Left lobe of liver (tissue), 2 donors: ENCODE measurements at places on chromosomes 16 and 17. TPM values are rescaled to one million over a fixed set of nuclear protein-coding genes. Genes with fewer than 3 reads are reported as not detected.

Gene SMTNL2
- not detected for total RNA-seq

Gene TBX4
- total RNA-seq, result not detected

Gene TMEM170A
- 10.5 TPM for total RNA-seq

Gene TMEM114
- not detected for total RNA-seq

Gene SLX4
- total RNA-seq, result 2.8 TPM

Gene INCA1
- total RNA-seq, result 0.88 TPM

GRCh38 chr17:8324132-8324531 lies 14.1 kb downstream of the ARHGEF15 start:
- no peak for DNase-seq

DNA sequence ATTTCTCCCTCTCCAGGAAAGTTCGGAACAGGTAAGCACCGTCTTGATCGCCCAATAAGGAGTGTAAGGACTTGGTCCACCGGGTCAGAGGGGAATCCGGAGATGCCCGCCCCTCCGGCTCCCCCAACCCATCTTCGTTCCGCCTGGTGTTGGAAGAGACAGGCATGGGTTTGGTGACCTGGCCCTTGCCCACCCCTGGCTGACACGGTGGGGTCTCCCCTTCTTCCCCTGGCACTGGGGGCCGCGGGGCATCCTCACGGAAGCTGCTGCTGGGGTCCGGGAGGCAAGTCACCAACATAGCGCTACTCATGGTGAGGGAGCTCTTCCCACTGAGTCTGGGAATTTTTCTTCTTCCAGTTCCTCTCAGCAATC lies 3.2 kb downstream of the AXIN2 start:
- DNase-seq, result no peak

GRCh38 chr17:57312242-57312641 lies 55.9 kb downstream of the MSI2 start:
- no peak for DNase-seq

DNA sequence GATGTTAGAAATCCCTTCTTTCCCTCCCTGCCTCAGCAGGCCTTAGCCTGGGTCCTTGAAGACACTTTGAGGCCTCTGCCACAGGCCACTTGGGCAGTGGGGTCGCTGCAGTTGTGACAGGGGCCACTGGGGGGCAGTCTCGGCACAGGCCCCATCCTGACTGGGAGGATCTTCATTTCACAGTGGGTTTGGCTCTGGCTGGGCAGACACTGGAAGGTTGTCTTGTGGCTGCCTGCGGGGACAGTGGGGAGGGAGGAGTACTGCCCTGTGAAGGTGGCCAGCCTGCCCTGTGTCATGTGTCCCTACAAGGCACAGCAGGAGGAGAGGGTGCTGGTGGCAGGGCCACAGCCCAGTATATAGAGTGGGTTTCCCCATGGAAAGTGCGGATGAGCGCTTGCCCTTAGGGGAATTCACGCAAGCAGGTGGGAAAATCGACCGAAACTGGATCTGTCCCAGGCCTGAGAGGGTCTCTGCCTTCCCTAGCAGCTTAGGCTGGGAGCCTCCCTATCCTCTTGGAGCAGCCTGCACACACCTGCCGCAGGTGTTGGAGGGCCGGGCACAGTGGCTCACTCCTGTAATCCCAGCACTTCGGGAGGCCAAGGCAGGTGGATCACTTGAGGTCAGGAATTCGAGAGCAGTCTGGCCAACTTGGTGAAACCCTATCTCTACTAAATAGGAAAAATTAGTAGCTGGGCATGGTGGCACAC lies 28.8 kb downstream of the GINS2 start:
- DNase-seq, result no peak

DNA sequence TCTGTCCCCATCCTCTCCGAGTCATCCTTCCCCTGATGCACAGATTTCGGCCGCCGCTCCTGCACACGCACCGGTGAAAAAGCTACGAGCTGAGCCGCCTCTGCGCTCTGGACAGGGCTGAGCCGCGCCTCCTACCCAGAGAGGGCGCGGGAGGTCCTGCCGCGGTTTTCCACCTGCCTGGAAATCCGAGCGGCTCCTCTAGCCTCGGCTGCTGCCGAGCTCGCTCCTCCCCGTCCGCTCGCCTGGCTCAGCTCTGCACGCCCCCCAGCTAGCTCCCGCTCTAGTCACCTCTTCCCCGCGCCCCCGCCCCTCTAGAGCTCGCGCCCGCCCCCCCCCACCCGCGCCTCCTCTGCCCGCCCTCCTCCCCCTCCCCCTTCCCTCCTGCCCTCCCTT lies 198 bp upstream of the SHISA9 start:
- no peak for DNase-seq

DNA sequence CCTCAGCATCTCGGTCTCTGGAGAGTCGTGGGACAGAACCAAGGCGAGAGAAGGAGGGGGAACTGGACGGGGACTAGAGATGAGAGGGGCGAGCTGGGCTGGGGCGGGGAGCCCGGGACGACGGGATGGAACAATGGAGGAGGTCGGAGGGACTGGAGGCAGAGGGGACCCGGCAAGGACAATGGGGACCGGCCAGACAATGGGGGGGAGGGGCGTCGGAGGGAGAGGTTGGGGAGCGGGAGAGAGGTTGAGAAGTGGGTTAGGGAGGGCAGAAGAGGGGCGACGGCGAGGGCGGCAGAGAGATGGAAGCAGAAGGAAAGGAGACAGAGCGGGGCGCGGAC lies 719 bp downstream of the NGFR start:
- no peak for DNase-seq

DNA sequence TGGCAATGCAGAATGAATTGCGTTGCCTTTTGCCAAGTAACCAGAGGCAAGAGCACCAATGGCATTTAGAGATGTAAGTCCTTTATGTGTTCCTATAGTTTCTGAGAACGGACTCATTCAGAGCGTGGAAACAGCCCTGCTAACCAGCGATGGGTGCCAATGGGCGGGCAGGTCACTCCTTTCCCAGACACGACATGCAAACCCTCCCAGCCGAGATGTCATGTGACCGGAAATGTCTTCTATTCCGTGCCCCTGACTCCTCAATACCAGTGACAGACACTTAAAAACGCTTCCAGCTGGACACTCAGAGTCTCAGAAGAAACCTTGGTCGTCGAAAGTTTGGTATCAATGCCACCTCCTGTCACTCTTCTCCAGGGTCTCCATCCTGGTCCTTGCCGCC lies 3.2 kb downstream of the FBF1 start:
- no peak for DNase-seq

DNA sequence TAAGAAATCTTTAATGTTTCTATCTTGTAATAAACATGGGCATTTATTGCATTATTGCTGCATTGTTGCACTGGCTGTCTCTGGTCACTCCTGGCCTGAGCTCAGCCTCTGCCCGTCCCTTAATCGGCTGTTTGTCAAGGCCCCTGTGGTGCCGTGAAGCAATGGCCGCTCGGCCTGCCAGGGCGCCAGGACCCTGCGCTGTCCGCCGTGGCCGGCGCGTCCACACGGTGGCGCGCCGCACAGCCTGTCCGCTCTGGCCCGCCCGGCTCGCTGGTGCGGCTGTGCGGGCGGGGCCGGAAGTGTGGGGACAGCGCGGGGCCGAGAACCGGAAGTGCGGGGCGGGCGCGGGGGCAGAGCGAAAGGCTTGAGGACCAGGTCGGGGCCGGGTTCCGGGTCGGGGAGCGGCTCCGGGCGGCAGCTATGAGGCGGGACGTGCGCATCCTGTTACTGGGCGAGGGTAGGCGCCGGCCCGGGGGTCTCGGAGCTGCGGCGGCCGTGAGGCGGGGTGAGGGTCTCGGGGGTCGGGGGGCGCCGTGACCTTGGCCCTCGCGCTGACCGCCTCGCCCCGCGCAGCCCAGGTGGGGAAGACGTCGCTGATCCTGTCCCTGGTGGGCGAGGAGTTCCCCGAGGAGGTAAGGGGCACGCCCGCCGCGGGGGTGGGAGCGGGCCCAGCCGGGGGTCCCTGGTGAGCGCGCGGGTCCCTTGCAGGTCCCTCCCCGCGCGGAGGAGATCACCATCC lies at the start of gene RHOT2:
TSS of gene RHOT2 (plus strand) at position 353 of the 739 bp plus-strand sequence. CDS start at position 421, 68 bp downstream.
- peak; percentile 93 for DNase-seq

- no peak for DNase-seq
Measured at GRCh38 chr17:50087246-50087911, 7.8 kb upstream of the PDK2 start.

- DNase-seq, result no peak
Measured at GRCh38 chr17:40949418-40949817, 12.0 kb upstream of the KRT23 start.

- DNase-seq, result peak; percentile 75
Measured at GRCh38 chr17:1030684-1031532, 34.0 kb downstream of the TIMM22 start.

DNA sequence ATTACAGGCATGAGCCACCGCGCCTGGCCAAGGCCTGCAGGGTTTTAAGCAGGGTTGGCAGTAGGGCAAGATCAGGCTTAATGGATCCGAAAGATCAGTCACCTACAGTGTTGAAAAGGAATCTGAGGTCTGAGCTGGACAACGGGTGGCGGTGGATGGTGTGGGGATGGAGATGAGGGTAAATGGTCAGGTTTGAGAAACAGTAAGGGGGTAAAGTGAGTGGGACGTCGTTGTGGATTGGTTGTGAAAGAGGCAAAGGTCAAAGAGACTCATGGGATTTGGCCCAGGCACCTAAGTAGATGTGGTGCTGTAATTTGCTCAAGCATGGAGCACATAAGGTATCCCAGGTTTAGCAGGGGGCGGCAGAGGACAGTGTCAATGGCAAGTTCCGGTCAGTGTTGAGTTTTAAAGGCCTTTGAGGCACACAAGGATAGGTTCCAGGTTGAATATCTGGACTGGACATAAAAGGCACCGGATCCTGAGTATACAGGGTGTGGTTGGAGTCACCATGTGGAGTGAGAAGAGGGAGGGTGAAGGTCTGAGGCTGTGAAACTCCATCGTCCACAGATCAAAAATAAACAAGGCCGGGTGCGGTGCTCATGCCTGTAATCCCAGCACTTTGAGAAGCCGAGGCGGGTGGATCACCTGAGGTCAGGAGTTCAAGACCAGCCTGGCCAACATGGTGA lies 1.1 kb upstream of the SLC16A5 start:
- DNase-seq, result peak; percentile 63

DNA sequence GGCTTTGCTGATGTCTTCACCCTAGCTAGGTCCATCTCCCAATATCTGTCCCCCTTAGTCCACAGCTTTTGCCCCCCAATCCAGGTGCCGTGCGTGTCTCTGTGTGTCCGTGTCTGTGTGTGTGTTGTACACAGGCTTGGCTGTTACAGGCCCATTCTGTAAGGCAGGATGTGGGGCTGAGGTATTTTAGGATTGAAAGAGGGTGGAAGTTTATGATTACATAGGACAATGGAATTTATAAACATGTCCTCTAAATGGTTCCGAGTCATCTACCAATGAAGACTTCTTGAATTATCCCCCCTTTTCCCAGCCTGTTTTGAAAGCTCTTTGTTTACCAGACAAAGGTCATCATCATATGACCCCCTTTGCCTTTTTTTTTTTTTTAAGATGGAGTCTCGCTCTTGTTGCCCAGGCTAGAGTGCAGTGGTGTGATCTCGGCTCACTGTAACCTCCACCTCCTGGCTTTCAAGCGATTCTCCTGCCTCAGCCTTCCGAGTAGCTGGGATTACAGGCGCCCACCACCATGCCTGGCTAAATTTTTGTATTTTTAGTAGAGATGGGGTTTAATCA lies 21.9 kb downstream of the ACE start:
- DNase-seq, result no peak

DNA sequence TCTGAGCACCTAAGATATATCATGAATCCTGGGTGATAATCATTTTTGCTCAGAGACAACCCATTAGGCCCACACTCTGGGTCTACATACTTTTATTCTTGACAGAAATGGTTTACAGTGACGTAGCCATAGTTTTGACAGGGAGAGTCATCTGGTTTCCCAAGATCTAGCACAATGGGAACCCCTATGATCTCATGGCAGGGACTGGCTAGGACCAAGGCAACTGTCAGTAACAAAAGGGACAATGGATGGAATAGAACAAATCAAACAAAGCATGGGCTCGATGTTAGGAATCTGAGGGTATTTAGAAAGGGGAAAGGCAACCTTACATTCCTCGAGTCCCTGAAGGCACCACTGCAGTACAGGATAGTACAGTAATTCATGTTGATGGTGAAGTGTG lies 20.5 kb downstream of the CFAP97D1 start:
- DNase-seq, result no peak

- no peak for DNase-seq
Measured at GRCh38 chr16:12515746-12516145, 287.9 kb downstream of the CPPED1 start.

- no peak for DNase-seq
Measured at GRCh38 chr17:17196776-17197175, 9.4 kb downstream of the PLD6 start.
